Stimulated activated CD4-positive, alpha-beta T cell treated with anti-CD3 and anti-CD28 coated beads, Interleukin-15, amount 100 ng/mL, for 48 hours (primary cell): ENCODE measurements at places on chromosomes 2 and 18.

DNA sequence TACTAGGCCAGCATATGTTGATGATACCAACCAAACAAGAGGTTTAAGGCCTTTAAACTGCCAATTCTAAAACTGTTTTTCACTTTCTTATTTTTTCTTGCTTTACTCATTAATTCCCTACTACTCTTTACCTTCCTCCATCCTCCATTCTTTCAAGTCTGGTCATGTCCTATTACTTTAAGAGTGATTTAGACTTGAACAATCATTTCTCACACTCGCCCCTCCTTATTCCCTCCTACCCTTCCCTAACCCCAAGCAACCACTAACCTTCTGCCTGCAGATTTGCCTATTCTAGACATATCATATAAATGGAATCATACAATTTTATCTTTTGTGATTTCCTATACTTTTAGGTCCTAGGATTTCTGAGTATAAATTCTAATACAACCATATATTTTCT is 127.7 kb downstream of the USP34 start:
- DNase-seq, result no peak

DNA sequence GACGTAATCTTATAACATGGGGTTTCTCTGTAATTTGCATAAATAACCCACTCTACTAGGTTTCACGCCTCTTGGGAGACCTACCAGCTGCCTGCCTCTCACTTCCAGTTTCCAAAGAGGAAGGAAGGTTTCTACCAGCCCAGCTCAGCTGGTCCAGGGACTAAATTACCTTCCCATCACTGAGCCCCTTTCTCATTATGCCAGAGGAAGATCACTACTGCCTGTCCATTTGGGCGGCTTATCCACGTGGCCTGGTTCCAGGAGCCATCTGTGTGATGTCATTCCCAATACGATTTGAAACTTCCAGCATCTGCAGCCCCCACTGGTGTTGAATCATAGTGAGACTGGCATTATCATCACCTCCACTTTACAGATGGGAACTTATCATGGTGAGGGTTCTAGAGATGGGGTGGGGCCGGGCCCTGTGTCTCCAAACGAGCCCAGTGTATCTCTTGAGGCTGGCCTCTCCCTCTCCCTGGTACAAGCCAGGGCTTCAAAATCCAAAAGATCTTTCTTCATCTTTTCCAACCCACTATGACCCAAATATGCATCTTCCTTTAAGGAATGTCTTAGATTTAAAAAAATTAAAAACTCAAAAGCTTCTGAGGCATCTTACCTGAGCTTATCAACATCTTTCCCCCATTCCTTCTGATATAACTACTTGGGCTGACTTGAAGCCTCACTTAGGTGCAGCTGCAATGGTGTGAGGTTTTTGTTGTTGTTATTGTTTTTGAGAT is 140.8 kb downstream of the DDX1 start:
- DNase-seq, result no peak

DNA sequence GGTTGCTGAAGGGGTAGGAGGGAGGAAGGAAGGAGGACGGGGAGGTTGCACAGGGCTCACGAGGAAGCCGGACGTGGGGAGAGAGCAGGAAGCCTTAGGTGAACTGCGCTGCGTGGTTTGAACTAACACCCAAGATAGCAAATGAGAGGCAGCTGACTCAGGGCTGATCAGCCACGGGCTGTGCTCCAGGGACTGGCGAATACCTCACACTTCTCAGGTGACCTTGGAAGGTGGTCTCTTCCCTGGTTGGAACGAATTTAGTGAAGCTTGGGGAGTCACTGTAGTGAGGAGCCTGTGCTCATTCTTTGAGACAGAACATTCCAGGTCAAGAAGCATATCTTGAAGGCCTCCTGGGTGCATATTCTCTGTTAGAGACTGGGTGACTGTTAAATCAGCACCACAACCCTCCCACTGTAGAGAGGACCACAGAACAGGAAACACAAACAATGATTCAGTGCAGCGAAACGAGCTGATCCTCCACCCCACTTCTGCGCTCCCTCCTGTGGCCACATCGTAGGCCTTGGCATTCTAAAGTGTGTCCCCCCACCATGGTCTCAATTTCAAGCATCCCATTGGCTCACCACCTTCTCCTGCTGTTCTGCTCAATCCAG is 33.8 kb downstream of the TOGARAM2 start:
- peak; percentile 59 for DNase-seq

GRCh38 chr2:96153991-96154431 is 8.8 kb upstream of the DUSP2 start:
- no peak for DNase-seq

DNA sequence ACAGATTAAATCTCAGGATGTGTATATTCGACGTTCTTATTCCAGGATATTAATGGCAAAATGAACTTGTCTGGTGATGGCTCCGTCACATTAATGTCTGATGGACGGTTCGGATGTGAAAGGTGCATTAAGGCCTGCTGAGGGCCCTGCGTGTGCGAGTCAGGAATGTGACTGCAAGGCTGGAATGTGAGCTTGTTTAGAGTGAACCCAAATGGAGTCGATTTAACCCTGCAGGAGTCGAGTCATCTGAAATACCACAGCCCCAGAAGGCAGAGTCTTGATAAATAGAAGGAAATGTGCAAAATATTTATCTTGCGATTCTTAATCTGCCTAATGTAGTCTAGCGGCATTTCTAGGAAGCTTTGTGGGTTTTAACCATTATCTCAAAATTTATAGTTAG is 44.3 kb downstream of the RDH14 start:
- no peak for DNase-seq

DNA sequence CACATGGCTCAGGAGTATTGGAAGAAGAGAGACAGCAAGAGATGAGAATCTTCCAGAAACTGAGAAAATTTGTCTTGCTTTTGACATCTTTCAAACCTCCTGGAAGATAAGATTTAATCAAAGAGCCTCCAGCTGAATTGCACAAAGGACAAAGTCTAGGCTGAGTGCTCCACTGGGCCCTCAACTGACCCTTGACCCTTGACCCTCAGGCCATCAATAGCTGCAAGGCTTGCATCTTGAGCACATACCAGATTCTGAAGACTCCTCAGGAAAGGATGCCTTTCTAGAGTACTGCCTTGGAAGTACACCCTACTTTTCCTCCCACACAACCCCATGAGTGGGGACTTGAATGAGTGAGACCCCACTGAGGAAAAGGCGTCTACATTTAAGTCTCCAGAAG is 1125.5 kb downstream of the BCL11A start:
- DNase-seq, result no peak

GRCh38 chr2:217054791-217055190 is 194.9 kb upstream of the TNP1 start:
- DNase-seq, result no peak

DNA sequence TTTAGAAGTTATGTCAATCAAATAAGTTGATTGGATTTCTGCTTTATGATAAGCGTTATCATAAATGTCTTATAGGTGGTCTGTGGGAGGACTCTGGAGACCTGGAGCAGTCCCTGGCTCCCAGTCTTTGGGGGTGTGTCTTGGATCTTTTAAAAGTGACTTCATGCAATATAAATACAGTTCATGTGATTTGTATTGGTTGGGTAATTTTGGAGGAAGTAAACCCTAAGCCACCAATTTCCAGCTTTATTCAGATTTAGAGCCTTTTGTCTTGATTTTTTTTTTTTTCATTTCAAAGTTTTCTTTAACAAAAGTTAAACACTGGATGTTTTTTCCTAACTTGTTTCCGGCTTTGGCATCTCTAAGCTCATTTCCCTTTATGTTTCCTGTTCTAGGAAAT is 68.8 kb downstream of the MAP4K4 start:
- no peak for DNase-seq
